ENCODE measurements at places on chromosomes 11 and 22. TPM values are rescaled to one million over a fixed set of nuclear protein-coding genes. Genes with fewer than 3 reads are reported as not detected.

The DTX4 gene
- 6.9 TPM for total RNA-seq

The APOA4 gene
- total RNA-seq = 1.8 TPM

The AQP11 gene
- 15.3 TPM for total RNA-seq

The RASL10A gene
- 0.22 TPM for total RNA-seq

The LGALS12 gene
- not detected for total RNA-seq

The LYVE1 gene
- total RNA-seq = 1.4 TPM

The PPP2R5B gene
- total RNA-seq = 1.6 TPM

The MFNG gene
- total RNA-seq = 1.0 TPM

The VPREB3 gene
- not detected for total RNA-seq

The YPEL1 gene
- 0.21 TPM for total RNA-seq

The CREB3L1 gene
- total RNA-seq = not detected

GRCh38 chr11:279966-280705 is 1.9 kb downstream of the NLRP6 start:
- no peak for DNase-seq

GRCh38 chr11:43582863-43583462 is 97.6 kb upstream of the HSD17B12 start:
- no peak for DNase-seq

DNA sequence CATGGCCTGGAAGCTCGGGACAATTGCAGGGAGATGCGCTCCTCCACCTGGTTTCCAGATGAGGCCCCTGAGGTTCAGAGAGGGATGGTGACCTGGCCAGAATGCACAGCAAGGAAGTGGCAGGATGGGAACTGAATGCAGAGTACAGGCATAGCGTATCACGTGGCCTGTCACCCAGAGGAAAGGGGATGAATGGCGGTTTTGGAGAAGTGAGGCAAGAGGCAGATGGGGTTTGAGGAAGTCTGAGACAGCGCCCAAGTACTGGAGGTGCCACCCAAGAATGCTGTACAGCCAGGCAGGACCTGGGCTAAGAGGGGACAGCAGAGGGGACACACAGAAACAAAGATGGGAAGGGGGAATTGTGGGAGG is 4.9 kb downstream of the RAB3IL1 start:
- DNase-seq = no peak

- DNase-seq = no peak
Measured at GRCh38 chr11:4884361-4884760, 2.7 kb downstream of the OR51T1 start.

- no peak for DNase-seq
Measured at GRCh38 chr11:57818812-57819211, 57.2 kb downstream of the CTNND1 start.

GRCh38 chr11:47857892-47858543 is 9.9 kb upstream of the NUP160 start:
- no peak for DNase-seq

GRCh38 chr11:61516675-61517572 is 8.4 kb downstream of the LRRC10B start:
- DNase-seq = peak; percentile 8

GRCh38 chr11:112025707-112026106 is 499 bp downstream of the DLAT start:
- peak; percentile 4 for DNase-seq

DNA sequence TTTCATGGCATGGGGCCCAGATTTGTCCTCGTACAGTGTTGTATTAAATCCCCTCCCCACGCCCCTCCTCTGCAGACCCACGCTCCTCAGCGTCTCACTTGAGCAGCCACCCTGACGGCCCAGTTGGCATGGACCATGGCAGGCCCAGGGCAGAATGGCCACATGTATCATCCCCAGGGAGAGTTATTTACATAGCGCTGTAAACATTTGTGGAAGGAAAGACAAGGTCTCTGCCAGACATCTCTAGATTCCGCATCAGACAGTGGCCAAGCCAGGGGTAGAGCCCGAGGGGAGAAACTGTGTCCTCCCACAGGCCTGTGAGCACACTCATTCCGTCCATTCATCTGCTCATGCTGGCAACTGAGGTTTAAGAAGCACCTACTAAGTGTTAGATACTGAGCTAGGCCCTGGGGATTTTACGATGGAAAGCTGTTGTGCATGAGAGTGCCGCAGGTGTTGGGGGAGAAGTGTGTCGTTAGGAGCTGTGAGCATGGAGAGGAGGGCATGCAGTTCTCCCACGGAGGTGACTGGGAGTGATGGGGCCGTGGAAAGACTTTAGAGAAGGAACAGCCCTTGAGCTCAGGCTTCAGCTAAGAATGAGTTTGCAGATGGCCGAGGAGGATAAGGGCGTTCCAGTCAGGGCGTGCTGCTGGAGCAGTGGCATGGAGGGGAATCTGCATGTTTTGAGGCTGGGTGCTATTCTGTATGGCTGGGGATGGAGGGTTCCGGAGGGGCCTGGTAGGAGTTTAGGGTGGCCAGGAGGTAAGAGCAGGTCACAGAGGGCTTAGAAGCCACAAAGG is 94.9 kb downstream of the GRIK4 start:
- DNase-seq = no peak

DNA sequence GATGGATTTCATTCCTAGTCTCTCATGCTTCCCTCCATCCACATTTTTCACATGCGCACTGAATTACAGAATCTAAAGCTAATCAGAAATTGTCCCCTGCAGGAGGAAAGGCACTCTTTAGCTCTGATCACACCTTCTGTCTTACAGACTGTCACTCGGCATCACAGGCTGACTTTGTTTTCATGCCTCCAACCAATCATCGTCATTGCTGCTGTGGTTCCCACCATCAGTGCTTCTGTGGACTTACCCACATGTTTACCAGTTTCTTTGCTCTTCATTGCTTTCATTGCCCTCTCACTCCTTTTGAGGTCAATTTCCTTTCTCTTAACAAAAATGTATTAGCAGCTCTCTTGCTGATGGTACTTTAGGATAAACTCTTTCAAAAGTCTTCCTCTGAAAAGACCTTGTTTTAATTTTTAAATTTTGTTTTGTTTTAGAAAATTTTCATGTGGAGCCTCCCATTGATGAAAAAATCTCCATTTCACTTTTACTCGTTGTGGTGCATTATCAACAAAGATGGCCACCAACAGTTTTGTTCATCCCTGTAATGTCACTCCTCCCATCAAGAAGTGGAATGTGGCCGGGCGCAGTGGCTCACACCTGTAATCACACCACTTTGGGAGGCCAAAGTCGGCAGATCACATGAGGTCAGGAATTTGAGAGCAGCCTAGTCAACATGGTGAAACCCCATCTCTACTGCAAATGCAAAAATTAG is 20.2 kb upstream of the TREH start:
- DNase-seq = peak; percentile 18

- DNase-seq = no peak
Measured at GRCh38 chr22:22110548-22111266, 128.1 kb upstream of the TOP3B start.

DNA sequence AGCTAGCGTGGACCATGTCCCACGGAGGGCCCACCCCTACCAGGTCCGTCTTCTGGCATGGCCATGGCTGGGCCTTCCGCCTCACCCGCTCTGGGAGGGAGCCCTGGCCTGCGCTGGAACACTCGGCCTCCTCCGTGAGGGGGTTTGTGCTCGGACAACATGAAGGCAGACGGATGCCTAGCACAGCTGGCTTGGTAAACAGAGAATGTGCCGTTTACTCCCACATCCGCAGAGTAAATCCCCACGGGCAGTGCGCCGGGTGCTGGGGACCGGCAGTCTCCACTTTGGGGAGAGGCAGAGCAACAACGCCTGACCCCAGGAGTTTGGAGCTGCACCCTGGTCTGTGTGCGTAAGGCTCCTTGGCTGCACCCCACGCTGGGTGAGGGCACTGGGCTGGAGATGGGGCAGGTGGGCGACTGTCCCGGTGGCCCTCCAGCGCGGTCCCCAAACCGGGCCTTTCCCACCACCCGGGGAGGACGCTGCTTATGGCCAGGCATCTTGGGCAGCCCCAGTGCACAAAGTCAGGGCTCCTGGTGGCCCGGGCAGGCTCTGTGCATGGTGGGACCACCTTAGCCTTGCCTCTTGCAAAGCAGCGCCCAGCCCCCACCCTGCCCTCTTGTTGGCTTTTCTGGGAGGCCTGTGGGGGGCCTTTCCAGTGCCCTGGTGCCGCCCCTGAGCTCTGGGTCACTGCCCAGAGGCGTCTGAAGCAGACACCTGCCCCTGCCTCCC is 30.7 kb upstream of the MUC5AC start:
- DNase-seq = no peak

DNA sequence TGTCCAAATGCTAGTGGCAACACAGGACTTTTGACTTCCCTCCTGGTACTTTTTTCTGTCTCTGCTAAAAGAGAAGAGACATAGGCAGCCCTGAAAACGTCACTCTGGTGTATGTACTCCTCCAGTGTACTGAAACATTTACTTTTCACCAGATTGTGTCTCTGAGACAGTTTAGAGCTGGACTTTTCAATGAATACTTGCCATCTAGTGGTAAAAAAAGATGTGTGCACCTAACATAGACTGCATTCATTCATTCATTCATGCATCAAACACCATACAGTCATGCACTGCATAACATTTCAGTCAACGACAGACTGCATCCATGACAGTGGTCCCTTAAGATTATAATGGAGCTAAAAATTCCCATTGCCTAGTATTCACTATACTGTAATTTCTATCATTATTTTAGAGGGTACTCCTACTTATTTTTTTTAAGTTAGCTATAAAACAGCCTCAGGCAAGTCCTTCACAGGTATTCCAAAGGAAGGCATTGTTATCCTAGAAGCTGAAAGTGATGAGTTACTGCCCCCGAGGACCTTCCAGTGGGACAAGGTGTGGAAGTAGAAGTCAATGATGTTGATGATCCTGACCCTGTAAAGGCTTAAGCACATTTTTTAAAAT is 186.2 kb downstream of the SPON1 start:
- peak; percentile 16 for DNase-seq

- no peak for DNase-seq
Measured at GRCh38 chr22:49325531-49326395, 501.9 kb downstream of the BRD1 start.

DNA sequence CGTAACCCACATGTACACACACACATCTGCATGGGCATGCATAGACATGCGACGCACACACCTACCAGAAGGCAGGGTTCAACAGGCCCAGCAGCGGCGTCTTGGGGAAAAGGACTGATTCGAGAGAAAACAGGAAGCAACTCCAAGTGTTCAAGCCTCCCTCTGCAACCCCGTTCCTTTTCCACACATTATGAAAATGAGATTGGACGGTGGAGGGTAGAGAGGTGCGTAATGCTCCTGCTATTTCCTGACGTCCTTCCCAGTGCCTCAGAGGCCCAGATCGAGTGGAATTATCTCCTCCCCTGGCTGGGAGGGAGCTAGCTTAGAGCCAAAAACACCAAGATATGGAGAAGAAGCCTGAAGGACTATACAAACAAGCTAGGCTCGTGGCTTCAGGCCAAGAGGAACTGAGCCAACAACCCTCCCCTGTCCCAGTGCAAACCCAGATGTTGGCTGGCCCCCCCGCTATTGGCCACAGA is 289.2 kb downstream of the MN1 start:
- no peak for DNase-seq

DNA sequence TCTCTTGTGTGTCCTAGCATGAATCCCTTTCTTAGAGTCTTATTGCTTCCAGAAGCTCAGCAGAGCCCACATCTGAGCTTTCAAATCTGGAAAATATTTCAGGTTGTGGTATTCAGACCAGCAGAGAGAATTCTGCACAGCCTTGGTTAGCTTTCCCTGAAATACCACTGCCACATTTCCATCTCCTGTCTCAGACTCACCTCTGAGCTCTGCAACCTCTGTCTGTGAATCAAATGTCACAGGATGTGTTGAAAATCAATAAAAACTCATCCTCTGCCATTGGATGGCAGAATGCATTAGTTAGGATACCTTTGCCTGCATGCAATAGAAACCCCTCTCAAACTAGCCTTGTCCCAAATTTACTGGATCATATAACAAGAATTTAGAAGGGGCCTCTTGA is 47.7 kb downstream of the ENDOD1 start:
- DNase-seq = no peak

- DNase-seq = no peak
Measured at GRCh38 chr22:21657020-21657359, 8.8 kb upstream of the PPIL2 start.

GRCh38 chr11:81916451-81916850 is 817.2 kb downstream of the FAM181B start:
- DNase-seq = no peak

DNA sequence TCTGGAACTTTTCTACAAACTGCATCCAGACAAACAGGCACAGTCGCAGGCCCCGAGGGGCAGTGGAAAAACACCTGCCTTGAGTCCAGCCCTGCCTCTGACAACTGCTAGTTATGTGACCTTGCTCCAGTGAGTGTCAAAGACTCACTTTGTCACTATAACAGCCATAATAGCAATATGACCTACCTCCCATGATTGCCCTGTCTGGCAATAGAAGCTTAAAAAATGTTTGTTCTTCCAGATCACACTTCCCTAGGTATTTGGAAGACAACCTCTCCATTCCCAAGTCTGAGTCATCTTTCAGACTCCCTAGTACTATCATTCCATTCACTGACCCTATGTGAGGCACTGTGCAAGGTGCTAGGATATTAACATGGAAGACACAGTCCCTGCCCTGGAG is 74.5 kb downstream of the RPL27A start:
- DNase-seq = peak; percentile 65

DNA sequence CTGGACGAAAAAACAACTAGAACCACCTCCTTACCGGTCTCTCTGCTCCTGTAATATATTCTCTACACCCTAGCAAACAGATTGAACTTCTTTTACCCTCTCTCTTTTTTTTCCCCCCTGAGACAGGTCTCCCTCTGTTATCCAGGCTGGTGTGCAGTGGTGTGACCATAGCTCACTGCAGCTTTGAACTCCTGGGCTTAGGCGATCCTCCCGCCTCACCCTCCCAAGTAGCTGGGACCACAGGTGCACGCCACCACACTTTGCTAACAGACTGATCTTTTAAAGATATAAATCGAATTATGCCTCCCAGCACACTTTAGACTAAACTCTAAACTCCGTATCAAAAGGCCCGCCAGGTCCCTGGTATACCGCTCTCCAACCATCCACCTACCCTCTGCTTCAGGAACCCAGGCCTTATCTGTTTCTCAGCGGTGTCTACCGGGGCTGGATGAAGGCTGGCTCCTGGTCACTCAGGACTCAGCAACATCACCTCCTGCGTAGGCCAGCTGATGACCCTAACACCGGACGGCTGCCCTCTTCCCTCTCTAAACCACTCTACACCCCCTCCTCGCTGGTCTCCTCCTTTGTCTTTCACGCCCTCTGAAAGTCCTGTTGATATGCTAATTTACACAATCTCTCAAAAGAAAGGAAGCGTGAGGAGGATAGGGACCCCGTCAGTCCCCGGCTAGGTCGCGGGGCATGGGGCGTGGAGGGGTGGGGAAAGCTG is 745 bp downstream of the C22orf39 start:
- DNase-seq = peak; percentile 7

- DNase-seq = no peak
Measured at GRCh38 chr22:23457380-23457985, 122.6 kb downstream of the IGLL1 start.

- DNase-seq = peak; percentile 36
Measured at GRCh38 chr11:77710358-77710757, 72.8 kb upstream of the CLNS1A start.

GRCh38 chr11:34468209-34468841 is 29.6 kb downstream of the CAT start:
- peak; percentile 30 for DNase-seq

DNA sequence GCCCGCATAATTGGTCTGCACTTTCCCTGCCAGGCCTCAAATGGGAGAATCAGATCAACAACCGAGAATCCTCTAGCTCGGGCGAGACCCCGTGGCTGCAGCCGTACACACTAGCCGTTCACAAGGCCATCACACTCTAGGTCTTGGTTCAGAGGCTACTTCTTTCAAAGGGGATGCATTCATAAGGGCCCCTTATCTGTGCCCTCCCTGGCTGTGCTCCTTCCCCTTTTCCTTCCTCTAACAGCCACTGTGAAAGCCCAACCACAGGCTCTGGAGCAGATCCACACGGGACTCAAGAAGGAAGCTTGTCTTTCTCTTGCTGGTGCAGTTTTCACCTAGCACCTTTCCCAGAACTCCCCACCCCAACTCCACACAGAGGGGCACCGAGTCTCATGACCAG is 24.5 kb downstream of the SMIM38 start:
- no peak for DNase-seq
